ENCODE measurements at places on chromosomes 3 and 15. TPM values are rescaled to one million over a fixed set of nuclear protein-coding genes. Genes with fewer than 3 reads are reported as not detected.

DNA sequence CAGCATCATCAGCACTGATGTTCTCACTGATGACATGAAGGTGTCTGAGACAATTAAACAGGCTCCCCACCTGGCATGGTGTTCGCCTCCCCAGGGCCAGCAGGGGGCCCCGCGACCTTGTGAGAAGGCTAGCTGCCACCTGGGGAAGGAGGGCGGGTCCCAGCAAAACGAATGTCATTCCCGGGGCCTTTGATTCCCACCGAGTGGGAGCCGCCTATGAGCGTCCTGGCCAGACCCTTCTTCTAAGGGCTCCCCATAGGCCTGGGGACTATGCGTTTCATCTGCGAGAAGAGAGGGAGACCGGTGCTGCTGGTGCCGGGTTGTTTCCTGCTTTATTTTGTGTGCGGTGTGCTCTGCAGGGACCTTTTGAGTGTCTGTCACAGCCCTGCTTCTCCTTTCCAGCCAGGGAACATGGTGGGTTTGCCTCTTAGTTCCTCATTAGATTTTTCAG is 20.5 kb upstream of the MINDY4B start:
- H3K4me3 ChIP-seq = peak overlapping the region; percentile 71
- H3K27ac ChIP-seq = no peak overlapping the region
- peaks cover 7% of the 10 kb centered on the region for H3K4me1 ChIP-seq
- peak; percentile 61 for DNase-seq
- H3K36me3 ChIP-seq = no peaks in the 10 kb centered on the region

DNA sequence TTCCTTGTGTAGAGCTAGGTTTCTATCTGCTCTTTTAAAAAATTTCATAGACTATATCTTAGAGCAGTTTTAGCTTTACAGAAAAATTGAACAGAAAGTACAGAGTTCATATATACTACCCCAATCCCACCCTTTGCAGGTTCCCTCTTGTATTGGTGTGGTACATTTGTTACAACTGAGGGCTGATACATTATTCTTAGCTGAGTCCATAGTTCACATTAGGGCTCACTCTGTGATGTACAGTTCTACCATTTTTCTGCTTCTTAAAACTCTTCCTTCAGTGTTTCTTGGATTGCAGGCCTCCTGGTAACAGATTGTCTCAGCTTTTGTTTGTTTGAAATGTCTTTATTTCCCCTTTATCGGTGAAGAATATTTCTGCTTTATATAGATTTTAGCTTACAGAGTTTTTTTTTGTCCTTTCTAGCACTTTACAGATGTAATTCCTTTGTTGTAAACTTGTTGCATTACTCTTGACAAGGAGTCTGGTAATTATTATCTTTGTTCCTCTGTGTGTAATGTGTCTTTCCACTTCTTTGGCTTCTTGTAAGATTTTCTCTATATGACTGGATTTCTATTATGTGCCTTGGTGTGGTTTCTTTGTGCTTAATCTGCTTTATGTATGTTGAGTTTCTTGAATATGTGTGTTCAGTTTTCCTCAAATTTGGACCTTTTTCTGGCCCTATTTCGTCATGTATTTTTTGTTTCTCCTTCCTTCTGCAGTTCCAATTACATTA is 25.3 kb downstream of the MEF2A start:
- DNase-seq = no peak
- peaks cover 14% of the 10 kb centered on the region for H3K4me1 ChIP-seq
- H3K36me3 ChIP-seq = peaks cover 6% of the 10 kb centered on the region

MKRN3 gene
- polyA plus RNA-seq = not detected

DNA sequence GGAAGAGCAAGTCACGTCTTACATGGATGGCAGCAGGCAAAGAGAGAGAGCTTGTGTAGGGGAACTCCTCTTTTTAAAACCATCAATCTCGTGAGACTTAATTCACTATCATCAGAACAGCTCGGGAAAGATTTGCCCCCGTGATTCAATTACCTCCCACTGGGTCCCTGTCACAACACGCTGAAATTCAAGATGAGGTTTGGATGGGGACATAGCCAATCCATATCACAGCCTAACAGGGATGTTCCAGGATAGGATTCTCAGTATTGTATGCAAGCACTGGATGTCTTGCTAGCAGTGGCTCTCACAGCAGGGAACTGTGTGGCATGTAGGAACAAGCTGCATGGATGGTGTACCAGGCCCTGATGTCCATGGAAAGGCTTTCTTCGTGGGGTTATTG is 47.8 kb upstream of the SLC24A5 start:
- H3K27ac ChIP-seq = no peak overlapping the region
- no peak for DNase-seq
- H3K4me1 ChIP-seq = no peaks in the 10 kb centered on the region
- H3K4me3 ChIP-seq = no peak overlapping the region
- no peaks in the 10 kb centered on the region for H3K36me3 ChIP-seq
